ENCODE measurements at places on chromosomes 3 and 15.

GRCh38 chr3:134355416-134355815 is 18.8 kb downstream of the AMOTL2 start:
- no peak for DNase-seq

DNA sequence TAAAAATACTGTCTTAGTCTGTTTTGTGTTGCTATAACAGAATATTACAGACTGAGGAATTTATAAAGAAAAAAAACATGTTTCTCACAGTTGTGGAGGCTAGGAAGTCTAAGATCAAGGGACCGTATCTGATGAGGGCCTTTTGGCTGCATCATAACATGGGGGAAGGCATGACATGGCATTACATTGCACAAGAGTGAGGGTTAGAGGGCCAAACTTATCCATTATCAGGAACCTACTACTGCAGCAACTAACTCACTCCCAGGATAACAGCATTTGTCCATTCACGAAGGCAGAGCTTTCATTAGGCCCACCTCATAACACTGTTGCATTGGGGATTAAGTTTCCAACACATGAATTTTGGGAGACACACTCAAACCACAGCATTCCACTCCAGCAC is 30.3 kb downstream of the SYN2 start:
- DNase-seq: no peak

- DNase-seq: no peak
Measured at GRCh38 chr3:143045639-143046038, 44.3 kb downstream of the U2SURP start.

GRCh38 chr3:182484682-182485081 is 308.6 kb upstream of the ATP11B start:
- no peak for DNase-seq

- DNase-seq: no peak
Measured at GRCh38 chr3:105747696-105748095, 121.1 kb downstream of the CBLB start.

- no peak for DNase-seq
Measured at GRCh38 chr15:79919749-79920511, 23.1 kb upstream of the MTHFS start.

DNA sequence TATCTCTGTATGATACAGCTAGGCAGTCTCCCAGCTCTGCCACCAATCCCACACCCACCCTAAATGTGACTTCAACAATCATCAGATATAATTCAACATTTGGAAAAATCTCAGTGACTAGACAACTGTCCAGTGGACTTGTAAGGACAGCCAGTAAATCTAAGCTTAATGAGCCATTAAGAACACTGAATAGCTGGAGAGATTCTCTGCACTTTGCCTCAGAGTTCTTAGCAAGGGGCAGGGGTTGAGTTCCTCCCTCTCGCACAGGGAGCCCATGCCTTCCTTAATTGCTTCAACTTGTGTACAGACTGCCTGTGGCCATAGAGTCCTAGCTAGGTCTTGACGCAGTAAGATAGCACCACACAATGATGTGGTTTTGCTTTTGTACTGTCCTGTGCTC is 15.6 kb downstream of the MEX3B start:
- no peak for DNase-seq

GRCh38 chr3:46296826-46297225 is 54.6 kb downstream of the CCR3 start:
- DNase-seq: no peak

DNA sequence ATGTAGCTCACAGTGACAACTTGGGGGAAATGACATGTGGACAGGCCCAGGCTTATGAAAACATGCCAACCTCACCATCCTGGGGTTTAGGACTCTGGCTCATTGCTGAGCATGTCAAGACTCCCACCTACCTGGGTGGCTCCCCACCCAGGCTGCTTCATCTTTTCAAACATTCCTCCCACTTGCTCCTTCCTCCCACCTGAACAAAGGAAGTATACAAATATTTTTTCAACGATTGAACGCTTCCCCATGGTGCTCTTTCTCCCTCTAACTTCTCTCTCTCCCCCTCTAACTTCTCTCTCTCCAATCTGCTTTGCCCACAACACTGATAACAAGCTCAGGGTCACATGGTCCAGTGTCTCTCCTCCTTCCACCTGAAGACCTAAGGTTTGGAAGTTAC is 27.7 kb upstream of the CPEB1 start:
- DNase-seq: no peak

DNA sequence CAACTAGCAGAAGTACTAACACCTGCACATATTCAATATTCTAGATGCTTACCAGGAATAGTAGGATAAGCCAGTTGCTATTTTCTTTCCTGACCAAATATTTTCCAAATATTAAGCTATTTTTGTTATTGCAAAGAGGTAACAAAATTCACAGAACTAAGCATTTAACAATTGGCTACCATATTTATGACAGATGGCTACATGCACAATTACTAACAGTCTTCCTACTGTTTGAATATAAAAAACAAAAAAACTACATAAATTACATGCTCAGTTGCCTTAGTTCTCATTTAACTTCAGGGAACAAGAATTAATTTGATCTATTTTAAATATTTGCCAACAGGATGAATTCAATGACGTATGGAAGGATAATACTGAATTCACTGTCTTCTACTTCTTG is 36.2 kb downstream of the CFAP20DC start:
- DNase-seq: no peak

GRCh38 chr3:132554437-132554836 is 42.6 kb upstream of the ACKR4 start:
- no peak for DNase-seq

DNA sequence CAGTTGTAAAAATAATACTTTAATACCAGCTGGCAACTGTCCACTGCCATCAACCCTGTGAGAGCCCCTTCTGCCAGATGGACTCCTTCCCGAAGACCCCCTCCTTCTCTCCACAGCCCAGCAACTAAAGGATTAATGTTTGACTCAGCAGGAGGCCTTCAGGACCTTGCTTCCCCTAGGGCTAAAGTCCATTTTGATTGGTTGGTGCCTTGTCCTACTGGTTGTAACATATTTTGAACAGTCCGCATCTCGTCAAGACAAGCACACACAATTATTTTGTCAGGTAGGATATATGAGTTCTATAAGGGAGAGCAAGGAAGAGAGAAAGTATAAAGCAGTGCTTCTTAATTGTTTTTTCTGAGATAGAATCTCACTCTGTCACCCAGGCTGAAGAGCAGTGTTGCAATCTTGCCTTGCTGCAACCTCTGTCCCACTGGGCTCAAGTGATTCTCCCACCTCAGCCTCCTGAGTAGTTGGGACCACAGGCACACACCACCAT is 18.6 kb downstream of the ACOX2 start:
- DNase-seq: no peak

GRCh38 chr3:513301-513700 is 316.7 kb downstream of the CHL1 start:
- DNase-seq: no peak

DNA sequence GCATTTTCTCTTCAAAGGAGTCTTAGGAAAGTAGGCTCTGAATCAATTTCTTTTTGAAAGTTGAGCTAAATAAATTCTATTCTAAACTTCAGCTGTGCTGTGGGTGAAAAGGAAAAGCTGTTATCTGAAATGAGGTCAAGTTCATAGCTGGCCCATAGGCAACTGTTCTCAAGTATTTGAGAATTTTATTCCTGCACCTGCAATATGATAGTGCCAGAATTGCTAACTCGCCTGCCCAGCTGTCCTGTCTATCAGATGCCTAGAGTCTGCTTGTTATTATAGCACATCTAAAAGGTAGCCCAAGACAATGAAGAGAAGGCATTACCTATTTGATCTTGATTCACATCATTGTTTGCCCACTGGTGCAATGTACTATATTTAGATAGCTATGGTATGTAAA is 798.7 kb downstream of the DIPK2A start:
- no peak for DNase-seq

- DNase-seq: no peak
Measured at GRCh38 chr3:17945799-17946399, 203.5 kb upstream of the TBC1D5 start.

DNA sequence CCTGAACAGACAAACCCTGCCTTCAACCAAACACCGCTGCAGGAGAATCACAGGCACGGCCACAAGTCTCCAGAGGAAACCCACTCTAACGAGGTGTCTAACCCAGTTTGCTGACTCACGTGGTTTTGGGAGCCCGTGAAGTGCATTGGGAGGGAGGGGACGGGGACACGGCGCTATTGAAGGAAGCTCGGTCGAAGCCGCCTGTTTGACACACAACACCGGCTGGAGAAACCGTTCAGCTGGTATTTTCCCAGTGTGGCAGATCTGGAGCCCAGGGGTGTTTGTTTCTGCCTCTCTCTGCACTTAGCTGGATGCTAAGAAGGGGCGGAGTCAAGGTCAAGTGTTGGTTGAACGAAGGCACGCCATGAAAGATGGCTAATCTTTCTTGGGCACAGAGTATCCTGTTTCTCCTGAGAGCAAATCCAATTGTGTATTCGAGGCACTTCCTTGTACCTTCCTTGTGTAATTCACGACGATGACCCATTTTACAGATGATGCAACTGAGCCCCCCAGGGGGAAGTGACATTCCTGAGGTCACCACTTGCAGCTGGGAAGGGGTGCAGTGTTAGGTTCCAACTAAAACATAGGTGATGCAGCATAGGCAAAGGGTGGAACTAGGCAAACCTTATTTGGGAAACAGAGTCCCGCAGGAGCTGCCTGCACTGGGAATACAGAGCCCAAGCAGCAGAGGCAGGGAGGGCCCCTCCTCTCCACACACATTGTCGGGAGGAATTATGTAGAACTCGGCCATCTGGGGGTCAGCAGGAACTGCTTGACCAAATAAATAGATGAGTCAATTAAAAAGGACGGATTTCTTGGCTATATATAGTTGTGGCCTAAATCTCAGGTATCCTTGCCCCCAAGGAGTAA is 22.5 kb downstream of the SLC6A6 start:
- no peak for DNase-seq

GRCh38 chr15:34359416-34359815 is 7.6 kb downstream of the LPCAT4 start:
- no peak for DNase-seq
